ENCODE measurements at places on chromosomes 3 and 15.

DNA sequence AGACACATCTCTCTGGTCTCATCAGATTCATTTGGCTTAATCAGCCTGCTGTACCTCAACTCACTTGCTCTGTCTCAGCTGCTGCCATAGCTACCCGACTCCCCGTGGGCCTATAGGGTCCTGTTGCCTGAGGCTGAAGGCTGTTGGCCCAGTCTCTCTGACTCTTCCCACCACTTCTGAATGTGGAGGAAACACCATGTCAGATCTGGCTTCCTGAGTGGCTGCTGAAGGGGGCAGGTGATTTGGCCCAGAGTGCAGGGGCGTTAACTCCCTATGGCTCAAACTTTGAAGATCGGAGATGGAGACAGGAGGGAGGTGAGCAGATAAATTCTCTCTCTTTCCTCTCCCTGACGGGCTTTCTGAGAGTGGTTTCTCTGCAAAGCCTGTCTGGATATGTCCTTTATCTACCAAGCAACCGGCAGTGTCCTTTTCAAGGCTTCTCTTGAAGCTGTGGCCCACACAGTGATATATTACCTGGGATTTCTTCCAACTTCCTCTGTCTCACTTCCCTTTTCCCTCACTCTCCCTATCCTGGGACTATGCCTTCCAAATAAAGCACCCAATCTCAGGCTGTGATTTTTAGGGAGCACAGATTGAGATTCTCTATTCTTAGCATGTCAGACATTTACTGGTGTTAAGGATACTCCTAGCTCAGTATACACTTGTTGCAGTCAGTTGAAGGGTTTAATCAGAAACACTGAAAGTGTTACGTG is 334.9 kb upstream of the TBC1D5 start:
- no peak for DNase-seq

- DNase-seq = no peak
Observed at GRCh38 chr3:148540851-148541250, 156.9 kb upstream of the AGTR1 start.

- no peak for DNase-seq
Observed at GRCh38 chr3:186096290-186096689, 12.6 kb downstream of the ETV5 start.

- DNase-seq = no peak
Observed at GRCh38 chr3:108031895-108032294, 58.9 kb downstream of the CD47 start.

GRCh38 chr3:156478891-156479290 is 76.0 kb downstream of the SSR3 start:
- DNase-seq = no peak

- no peak for DNase-seq
Observed at GRCh38 chr3:480070-480469, 283.5 kb downstream of the CHL1 start.

GRCh38 chr15:70339571-70340493 is 242.1 kb upstream of the TLE3 start:
- DNase-seq = peak; percentile 84

GRCh38 chr3:53675942-53676341 is 170.3 kb downstream of the CHDH start:
- no peak for DNase-seq

DNA sequence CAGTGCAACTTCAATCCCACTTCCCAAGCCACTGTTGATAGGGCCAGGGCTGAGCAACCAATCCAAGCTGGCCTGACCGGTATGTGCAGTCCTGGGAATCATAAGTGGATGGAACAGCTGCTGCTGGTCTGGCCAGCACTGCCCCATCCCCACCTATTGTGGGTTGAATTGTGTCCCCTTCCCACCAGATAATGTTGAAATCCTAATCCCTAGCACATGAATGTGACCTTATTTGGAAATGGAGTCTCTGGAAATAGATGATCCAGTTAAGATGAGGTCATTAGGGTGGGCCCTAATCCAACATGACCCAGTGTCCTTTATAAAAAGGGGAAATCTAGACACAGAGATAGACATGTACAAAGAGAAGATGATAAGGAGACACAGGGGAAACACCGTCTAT is 13.7 kb upstream of the PDIA5 start:
- no peak for DNase-seq

DNA sequence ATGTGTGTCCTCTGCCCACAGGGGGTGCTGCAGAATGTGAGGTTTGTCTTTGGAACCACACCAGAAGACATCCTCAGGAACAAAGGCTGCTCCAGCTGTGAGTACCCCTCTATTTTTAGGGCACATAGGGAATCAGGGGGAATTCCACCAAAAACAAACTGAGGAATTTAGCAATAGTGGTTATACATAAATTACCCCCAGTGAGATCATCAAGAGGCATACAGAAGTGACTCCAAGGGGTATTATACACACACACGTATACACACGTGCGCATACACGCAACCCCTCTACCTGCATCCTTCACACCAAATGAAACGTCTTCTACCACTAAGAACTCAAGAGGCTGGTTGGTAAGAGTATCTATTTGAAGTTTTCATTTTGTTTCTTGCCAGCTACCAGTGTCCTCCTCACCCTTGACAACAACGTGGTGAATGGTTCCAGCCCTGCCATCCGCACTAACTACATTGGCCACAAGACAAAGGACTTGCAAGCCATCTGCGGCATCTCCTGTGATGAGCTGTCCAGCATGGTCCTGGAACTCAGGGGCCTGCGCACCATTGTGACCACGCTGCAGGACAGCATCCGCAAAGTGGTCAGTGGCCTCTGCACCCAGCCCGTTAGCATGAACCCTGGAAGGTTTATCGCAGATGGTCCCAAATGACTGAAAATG is 2.9 kb downstream of the THBS1 start:
- DNase-seq = peak; percentile 55

GRCh38 chr15:60815321-60815720 is 336.4 kb upstream of the ICE2 start:
- no peak for DNase-seq

- no peak for DNase-seq
Observed at GRCh38 chr15:50143255-50143860, 24.3 kb upstream of the ATP8B4 start.

GRCh38 chr3:58624550-58624949 is 42.0 kb downstream of the FAM3D start:
- no peak for DNase-seq

DNA sequence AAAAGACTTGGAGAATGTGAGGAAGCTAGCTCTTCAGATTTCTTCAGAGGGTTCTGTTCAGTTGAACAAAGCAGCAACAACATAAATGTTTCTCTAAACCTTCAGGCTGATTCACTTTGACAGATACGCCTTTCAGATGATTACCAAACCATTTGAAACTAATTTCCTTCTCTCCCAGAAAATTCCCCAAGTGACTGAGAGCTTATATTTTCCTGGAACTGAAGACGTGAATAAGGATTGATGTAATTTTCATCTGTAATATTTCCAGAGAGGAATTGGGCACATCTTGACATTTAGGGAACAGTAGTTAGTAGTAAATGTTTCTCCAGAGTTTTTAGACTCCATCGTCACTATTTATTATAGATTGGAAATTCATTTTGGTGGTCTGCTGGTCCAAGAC is 108.6 kb upstream of the AADACL2 start:
- DNase-seq = no peak

DNA sequence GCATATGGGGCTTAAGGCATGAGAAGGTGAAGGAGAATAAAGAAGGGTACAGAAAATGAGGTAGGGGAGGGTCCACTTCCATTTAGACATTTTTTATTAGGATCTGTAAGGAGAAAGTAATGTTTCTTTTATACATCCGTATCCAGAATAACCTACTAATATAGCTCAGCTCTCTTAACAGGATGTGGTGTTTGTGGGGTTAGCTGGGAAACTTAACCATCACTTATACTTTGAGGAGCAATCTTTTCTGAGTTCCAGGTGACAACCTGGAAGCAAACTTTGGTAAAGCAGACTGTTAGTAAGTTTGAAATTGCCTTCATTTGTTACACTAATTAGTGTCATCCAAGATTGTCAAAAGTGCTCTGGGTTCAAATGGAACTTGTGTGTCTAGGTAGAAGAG is 36.6 kb downstream of the BUB1B start:
- DNase-seq = no peak

DNA sequence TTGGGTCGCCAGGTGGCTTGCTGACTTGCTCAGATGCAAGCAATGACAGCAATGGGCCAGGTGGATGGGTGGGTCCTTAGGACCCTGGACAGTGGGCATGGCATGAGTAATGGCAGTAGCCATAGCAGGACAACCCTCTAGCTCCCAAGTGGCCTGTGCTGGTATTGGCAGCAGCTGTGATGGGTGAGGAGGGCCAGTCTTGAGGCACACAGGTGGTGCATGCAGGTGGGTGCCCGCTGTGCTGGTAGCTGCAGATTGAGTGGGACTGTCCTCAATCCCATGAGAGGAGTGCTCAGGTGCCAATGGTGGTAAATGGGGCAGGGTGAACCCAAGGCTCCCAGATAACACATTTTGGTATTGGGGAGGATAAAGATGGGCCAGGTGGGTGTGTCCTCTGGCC is 24.2 kb downstream of the AGBL1 start:
- DNase-seq = no peak

- no peak for DNase-seq
Observed at GRCh38 chr3:174331095-174331800, 527.9 kb upstream of the NAALADL2 start.

GRCh38 chr3:150787741-150788370 is 24.9 kb upstream of the SIAH2 start:
- peak; percentile 83 for DNase-seq

- DNase-seq = no peak
Observed at GRCh38 chr15:92457471-92458041, 63.9 kb downstream of the ST8SIA2 start.

DNA sequence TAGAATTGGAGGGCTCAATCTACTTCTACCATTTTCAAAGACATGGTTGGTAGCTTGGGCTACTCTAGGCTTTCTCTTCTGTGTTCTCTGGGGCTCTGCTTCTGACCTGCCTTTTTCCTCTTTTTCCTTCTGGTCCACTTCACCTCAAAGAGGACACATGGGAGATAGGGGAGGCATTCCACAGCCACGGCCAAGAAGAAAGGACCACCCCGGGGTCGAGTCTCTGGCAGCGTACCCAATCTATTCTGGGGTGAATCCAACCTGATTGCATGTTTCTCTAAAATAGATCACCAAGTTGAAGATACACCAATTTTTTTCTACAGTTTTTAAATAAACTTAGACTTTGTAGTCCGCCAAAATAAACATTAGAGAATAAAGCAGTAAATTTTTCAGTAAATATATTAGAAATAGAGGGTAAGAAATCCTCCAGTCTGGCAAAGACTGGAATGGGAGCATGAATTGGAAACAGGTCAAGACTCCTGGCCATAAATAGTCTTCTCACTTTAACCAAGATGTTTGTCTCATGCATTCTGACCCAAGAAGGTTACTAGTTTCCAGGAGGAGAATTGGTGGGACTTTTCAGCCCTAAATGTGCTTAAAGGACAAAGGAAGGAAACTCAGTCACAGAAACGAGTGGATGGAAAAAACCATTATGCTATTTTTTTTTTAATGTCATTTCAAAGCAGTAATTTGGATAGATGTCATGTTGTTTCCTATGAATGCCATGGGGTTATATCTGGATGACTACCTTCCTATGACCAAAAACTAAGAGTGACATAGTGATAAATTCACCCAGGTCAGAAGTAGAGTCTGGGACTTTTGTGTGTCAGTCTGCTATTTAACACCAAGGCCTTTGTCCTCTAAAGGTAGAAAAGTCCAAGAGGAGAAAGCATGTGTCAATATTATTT is 71.3 kb upstream of the PHLDB2 start:
- no peak for DNase-seq

GRCh38 chr15:69443032-69443611 is 9.5 kb upstream of the RPLP1 start:
- DNase-seq = no peak

- DNase-seq = no peak
Observed at GRCh38 chr3:188031121-188031520, 122.8 kb upstream of the LPP start.

DNA sequence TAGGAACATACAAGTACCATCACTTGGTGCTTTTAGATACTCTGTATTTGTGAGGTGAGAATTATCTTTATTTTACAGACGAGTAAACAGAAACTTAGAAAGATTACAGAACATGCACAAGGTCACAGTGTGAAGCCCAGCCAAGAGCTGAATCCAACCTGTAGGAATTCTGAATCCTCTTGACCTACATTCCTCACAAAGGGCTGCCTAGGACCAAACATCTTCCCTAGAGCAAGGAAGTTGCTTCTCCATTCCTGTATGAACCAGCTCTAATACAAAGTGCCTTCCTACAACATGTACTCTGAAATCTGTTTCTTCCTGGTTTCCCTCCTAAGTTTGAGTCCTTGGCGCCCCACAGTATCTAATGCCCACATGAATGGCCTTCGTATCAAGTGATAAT is 2.9 kb downstream of the HDGFL3 start:
- DNase-seq = no peak
